ENCODE measurements at places on chromosomes 1 and 21. TPM values are rescaled to one million over a fixed set of nuclear protein-coding genes. Genes with fewer than 3 reads are reported as not detected.

The MYCL gene
- 27.6 TPM for total RNA-seq

The GUCA2A gene
- not detected for total RNA-seq

The UBL4B gene
- total RNA-seq: not detected

The ITLN2 gene
- not detected for total RNA-seq

The ATP1A4 gene
- not detected for total RNA-seq

The TMPRSS15 gene
- not detected for total RNA-seq

The SERPINC1 gene
- total RNA-seq: not detected

The PADI2 gene
- 1.3 TPM for total RNA-seq

The BCAN gene
- total RNA-seq: not detected

The PGLYRP4 gene
- 6.0 TPM for total RNA-seq

The MFAP2 gene
- total RNA-seq: not detected

The LMX1A gene
- total RNA-seq: 0.67 TPM

The ELOVL1 gene
- 127 TPM for total RNA-seq

The BRDT gene
- not detected for total RNA-seq

The SLAMF8 gene
- 0.49 TPM for total RNA-seq

The ATP5PO gene
- 303 TPM for total RNA-seq

The BCL10 gene
- total RNA-seq: 24.4 TPM

The OR10Z1 gene
- total RNA-seq: not detected

The TRIM17 gene
- total RNA-seq: 1.0 TPM

The PTPRC gene
- 39.1 TPM for total RNA-seq

The PDE9A gene
- total RNA-seq: 1.1 TPM

The OR6K3 gene
- total RNA-seq: not detected

The LRRC3 gene
- 1.3 TPM for total RNA-seq

The GJB5 gene
- total RNA-seq: 123 TPM

The TSSK3 gene
- not detected for total RNA-seq

The PSRC1 gene
- total RNA-seq: 13.1 TPM

The NBPF6 gene
- total RNA-seq: not detected

The RAB7B gene
- total RNA-seq: 24.2 TPM

The DMRTA2 gene
- 3.6 TPM for total RNA-seq

The TMPRSS2 gene
- 22.6 TPM for total RNA-seq

The PERM1 gene
- total RNA-seq: not detected

The OR2L13 gene
- not detected for total RNA-seq

The NR1I3 gene
- total RNA-seq: not detected

The UHMK1 gene
- 34.4 TPM for total RNA-seq

The HSPB7 gene
- total RNA-seq: 11.8 TPM

The TOR3A gene
- 31.9 TPM for total RNA-seq

The HRNR gene
- not detected for total RNA-seq

The PRAMEF9 gene
- not detected for total RNA-seq

The FBLIM1 gene
- total RNA-seq: 28.2 TPM

The PIGC gene
- total RNA-seq: 20.8 TPM

The CRYAA gene
- total RNA-seq: not detected

The KRTAP19-2 gene
- not detected for total RNA-seq

The PROX1 gene
- 3.8 TPM for total RNA-seq

The TMEM81 gene
- total RNA-seq: 2.0 TPM

The PROK1 gene
- 0.35 TPM for total RNA-seq

The FCRL1 gene
- total RNA-seq: not detected

The PLA2G4A gene
- total RNA-seq: 16.3 TPM

Measured in esophagus squamous epithelium (tissue), 5 donors.